Prostate gland (tissue), 2 donors: ENCODE measurements at places on chromosomes 7 and 10. TPM values are rescaled to one million over a fixed set of nuclear protein-coding genes. Genes with fewer than 3 reads are reported as not detected.

The PHKG1 gene
- total RNA-seq, result 0.82 TPM

- H3K36me3 ChIP-seq, result no peaks in the 10 kb centered on the region
- H3K4me3 ChIP-seq, result no peak overlapping the region
Measured at GRCh38 chr7:140417456-140418155, 13.7 kb downstream of the RAB19 start.

- H3K4me3 ChIP-seq, result no peak overlapping the region
- H3K27me3 ChIP-seq, result no peaks in the 10 kb centered on the region
- no peak for DNase-seq
- H3K4me1 ChIP-seq, result peaks cover 5% of the 10 kb centered on the region
- no peaks in the 10 kb centered on the region for H3K36me3 ChIP-seq
- H3K27ac ChIP-seq, result no peak overlapping the region
Measured at GRCh38 chr7:141645188-141645587, 56.8 kb downstream of the DENND11 start.

DNA sequence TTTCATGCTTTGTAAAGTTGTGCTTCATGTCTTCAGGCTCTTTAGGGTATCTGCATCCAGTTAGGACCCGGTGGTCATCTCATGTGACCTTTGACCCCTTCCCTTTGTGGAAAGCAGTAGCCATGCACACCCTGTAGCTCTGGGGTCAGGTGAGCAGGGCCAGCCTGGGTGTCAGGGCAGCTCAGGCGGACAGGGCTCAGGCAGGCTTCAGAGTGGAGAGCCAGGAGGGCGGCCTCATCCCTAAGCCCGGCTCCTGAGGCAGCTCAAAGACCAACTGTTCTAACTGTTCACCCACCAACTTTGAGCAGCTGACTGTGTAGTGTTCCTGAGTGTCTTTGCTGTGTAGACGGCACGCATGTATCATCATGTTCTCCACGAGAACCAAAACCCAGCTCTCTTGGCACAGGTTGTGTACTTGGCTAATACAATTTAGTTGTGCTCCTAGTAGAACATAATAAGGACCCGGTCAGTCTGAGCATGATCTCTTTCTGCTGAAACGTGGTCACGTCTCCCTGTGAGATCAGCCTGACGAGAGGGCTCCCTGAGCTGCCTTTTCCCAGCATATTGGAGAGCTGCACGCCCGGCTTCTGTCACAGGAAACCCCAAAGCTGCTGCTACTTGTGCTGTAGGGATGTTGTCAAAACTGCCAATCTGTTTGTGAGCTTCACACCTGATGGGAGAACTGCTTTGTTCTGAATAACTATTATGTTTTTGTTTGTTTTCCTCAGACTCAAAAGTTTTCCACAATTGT lies 30.0 kb downstream of the EEPD1 start:
- no peaks in the 10 kb centered on the region for H3K4me1 ChIP-seq
- DNase-seq, result no peak
- H3K4me3 ChIP-seq, result no peak overlapping the region
- H3K27me3 ChIP-seq, result no peaks in the 10 kb centered on the region
- H3K36me3 ChIP-seq, result no peaks in the 10 kb centered on the region
- no peak overlapping the region for H3K27ac ChIP-seq

- H3K4me1 ChIP-seq, result no peaks in the 10 kb centered on the region
- H3K27ac ChIP-seq, result no peak overlapping the region
- no peaks in the 10 kb centered on the region for H3K36me3 ChIP-seq
Measured at GRCh38 chr7:10315881-10316280, 657.8 kb upstream of the PHF14 start.
